ENCODE measurements at places on chromosomes 6 and 20.

DNA sequence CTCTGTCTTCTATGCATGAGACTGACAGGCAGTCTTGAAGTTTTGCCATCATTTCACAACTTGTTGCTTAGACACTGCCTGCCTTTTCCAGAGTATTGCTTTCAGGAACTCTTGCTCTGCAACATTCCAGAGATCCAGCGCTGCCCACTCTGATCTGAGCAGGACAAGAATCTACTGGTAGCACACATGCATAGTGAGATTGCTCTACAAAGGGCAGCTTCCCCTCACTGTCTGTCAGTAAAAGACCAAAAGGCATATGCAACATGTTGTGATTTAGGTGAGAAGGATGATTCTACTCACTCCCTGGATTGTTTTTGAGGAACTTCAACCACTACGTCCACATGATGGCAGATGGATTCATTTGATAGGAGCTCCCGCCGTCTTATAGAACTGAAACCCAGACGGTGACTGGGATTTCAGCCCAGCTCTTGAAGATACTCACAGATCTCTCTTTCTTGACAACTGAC is 259.1 kb downstream of the ARID1B start:
- no peak for DNase-seq

GRCh38 chr6:14857501-14857900 is 388.4 kb upstream of the JARID2 start:
- no peak for DNase-seq

DNA sequence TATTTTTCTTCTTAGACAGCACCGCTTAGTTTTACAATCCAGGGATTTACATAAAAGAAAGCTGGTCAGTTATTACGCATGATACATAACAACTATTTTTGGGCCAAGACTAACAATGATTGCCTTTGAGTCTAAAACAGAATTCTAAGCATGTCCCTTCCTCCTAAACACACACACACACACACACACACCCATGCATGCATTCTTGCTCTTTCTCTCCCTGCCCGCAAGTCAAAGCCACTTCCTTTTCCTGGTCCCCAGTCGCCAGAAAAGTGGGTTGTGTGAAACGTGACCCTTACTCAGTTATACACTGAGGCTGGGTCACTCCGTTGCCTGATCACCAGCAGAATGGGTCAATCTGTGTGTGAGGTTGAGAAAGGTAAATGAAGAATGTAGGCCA is 31.4 kb downstream of the FYN start:
- no peak for DNase-seq

DNA sequence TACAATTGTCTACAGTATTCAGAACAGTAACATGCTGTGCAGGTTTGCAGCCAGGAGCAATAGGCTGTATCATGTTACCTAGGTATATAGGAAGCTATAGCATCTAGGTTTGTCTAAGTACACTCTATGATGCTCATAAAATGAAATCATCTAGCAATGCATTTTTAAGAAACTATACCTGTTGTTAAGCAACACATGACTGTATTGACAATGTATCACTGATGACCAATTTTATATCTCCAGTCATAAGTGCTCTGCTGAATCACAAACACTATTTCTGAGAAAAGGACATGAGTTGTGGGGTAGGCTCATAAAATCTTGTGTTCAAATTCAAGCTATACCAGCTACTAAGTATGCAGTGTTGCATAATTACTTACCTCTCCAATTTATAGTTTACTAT is 501.3 kb downstream of the CD109 start:
- DNase-seq, result no peak

GRCh38 chr6:32046450-32047083 is 8.4 kb downstream of the CYP21A2 start:
- peak; percentile 22 for DNase-seq

DNA sequence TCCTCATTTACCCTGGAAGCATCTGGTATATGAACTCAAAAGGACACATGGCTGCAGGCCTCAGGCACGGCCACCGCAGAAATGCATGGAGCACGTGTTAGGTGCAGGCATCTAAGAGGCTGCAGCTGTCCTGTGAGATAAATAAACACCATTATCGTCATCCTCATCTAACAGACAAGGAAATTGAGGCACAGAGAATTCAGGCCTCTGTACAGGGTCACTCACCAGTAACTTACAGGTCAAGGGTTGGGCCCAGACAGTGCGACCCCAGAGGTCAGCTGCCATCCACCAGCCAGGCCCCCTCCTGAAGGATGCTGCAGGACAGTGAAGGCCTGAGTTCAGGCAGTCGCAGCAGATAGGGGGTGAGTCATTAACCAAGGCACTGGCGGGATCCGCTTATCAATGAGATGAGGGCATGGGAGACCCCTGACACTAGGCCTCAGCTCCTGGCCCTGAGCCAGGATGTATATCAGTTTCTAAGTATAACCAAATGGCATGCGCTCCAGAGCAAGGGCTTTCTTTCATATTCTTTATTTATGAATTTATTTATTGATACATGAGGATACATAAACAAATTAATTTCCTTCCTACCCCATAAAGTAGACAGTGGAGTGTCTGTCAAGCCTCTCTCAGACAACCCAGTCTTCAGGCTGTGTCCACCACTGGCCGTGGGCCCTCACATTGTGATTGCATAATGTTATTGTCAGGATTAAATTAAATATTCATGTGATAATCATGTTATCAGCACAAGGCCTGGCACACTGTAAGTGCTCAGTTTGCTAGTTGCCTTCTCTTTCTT is 316.9 kb downstream of the QKI start:
- DNase-seq, result no peak

DNA sequence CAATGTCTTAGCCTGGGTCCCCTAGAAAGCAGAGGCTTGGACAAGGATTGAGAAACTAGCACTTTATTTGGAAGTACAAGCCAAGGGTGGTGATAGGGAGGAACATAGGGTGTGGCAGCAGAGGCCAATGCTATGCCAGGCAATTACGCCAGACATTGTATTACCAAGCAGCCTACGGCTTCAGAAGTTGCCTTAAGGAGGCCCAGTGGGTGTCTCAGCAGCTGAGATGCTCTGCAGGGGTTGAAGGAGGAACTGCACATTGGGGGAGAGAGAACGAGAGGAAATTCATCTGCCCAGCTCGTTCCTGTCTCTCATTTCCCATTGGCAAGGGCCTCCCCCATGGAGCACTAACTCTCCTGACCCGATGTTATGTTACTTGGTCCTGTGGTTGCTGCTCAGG is 859 bp downstream of the C20orf202 start:
- no peak for DNase-seq

DNA sequence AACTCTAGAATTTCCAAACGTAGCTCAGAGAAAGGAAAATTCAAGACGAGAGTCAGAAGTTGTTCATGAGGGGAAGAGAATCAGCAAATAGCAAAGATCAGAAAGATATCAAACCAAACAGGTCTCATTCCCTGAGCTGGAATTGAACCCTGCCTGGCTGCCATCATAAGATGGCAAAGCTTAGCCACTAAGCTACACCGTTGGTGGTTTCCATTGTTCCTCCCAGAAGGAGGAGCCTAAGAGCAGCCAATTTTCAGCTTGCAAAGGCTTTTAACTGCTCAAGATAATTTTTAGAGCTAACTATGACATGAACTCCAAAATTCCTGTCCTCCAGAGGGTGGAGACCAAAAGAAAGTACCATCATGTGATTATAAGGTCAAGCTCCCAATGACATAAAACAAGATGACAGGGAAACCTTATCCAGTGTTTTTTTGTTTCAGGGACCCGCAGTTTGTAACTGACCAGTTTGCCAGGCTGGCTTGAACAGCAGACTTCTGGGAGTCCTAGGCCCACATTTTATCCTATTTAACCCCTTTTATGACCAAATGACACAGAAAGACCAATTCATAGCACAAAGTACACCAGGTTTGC is 55.9 kb downstream of the COL11A2 start:
- no peak for DNase-seq

DNA sequence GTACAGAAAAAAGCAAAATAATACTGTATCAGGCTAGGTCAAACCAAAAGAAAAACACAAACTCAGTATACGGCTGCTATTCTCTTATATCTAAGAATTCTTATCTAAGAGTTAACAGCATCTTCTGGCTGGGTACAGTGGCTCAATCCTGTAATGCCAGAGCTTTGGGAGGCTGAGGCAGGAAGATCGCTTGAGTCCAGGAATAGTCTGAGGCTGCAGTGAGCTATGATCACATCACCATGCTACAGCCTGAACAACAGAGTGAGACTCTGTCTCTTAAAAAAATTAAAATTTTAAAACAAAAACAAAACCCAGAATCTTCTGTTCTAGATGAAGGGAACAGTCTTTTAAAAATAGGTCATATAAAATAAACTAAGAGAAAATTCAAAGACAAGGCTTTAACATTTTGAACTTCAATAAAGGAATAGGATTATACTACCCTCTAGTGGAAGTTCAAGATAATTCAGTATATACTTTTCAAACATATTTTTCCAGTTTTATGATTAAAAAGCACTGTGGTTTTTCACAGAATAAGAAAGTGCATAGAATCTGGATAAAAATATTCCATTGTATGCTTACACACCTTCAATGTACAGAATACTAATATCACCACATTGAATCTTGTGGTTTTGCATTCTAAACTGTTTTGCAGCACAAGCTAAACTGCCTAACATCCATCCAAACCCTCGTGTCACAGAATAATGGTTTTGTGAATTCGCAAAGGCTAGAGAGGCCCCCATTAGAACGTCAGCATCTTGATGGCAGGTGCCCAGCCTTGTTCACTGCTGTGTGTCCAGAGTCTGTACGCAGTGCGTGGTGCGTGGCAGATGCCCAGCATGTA is 39.3 kb downstream of the DTNBP1 start:
- DNase-seq, result no peak

- no peak for DNase-seq
These were observed 13.4 kb upstream of the FAM50B start for GRCh38 chr6:3835785-3836184.

DNA sequence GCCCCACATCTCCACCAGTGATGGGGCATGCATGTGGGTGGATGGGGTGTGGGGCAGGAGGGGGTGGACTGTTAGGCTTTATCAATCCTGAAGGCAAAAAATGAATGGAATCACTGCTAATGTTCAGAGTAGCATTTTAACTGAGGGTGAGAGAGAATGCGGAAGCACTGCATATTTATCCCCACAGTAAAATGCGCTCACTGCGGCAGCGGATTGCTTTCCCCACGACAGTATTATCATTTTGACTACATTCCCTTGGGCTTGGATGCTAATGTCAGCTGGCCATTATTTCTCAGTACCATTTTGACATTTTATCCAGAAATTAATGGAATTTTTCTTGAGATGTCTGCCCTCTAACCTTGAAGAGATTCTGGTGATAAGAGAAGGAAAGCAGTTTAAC is 13.4 kb downstream of the ALDH8A1 start:
- no peak for DNase-seq

GRCh38 chr6:127342296-127342945 is 988 bp downstream of the ECHDC1 start:
- DNase-seq, result no peak

- DNase-seq, result no peak
These were observed 13.9 kb upstream of the RANBP9 start for GRCh38 chr6:13725570-13725969.

DNA sequence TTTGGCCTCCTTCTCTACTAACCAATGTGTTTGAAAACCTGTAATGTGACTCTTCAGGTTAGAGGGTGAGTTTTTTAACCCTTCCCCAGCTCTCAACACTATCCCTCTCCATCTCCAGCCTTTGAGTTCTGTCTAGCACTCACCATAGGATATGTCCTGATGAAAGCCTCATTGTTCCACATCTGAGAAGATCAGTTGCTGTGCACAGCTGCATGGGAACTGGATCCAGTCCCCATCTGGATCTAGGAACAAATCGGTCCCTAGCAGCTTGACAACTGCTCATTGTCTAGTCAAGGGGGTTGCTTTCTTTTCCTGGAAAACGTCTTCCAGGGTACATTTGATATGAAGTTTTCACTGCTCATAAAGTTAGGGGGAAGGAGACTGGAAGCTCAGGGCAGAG is 45.4 kb upstream of the AGPAT4 start:
- no peak for DNase-seq

DNA sequence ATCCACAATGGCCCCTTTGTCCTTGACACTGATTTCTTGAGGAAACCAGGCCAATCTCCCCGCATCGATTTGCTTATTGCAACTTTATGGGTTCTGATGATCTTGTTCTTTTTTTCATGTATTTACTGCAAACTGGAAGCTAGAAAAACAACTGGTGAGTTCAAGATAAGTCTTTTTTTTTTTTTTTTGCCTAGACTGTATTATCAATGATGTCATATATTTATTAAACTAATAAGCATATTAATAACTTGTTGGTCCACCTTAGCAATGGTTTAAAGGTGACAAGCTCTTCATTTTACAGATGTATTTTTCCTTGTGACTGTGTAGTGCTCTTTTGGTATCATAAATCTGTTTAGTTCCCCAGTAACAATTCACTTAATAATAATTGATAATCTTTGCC is 79.0 kb upstream of the NOX3 start:
- DNase-seq, result no peak

GRCh38 chr6:38021029-38021428 is 201.5 kb downstream of the ZFAND3 start:
- no peak for DNase-seq

DNA sequence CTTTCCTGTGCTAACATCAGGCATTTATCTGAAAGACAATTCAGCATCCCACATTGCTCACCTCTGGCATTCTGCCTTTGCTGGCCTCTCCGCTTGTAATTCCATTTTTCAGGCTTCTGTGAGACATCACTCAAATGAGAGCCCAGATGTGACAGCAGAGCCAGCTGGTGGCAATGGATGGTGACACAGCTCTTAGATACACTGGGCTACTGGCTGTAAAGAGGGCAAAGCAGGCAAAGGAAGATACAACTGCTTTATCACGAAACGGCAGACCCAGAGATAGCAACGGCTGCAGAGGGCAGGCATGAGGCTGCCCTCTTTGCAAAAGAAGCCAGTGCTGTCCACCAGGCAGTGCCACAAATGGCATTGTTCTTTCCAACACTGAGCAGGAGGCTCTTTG is 329.8 kb downstream of the KIF16B start:
- DNase-seq, result no peak

GRCh38 chr6:125469915-125470314 is 168.1 kb upstream of the HDDC2 start:
- DNase-seq, result no peak

GRCh38 chr6:23533311-23533710 is 592.7 kb upstream of the NRSN1 start:
- no peak for DNase-seq

- no peak for DNase-seq
These were observed 246.2 kb downstream of the HACE1 start for GRCh38 chr6:104613416-104614001.

- no peak for DNase-seq
These were observed 367.9 kb downstream of the PREX1 start for GRCh38 chr20:48459722-48460395.

DNA sequence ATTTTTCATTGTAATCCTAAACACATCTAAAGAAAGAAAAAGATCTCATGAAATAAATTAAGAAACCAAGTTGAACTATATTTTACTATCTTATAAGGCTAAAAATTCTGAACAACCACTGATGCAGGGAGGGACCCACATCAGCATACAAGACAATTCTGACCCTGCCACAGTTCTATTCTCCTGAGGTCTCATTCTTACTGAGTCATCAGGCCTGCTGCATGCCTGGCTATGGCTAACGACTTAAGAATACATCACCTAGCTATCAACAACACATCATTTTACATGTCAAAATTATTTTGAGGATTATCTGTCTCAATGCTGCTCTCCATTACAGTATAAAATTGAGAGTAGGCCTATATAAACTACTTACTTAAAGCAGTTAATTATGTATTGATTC is 52.9 kb downstream of the FBXL4 start:
- no peak for DNase-seq
